Suprapubic skin (tissue), 4 donors: ENCODE measurements at places on chromosomes 5 and 9. TPM values are rescaled to one million over a fixed set of nuclear protein-coding genes. Genes with fewer than 3 reads are reported as not detected.

GRCh38 chr5:87539839-87540238 lies 127.1 kb upstream of the CCNH start:
- DNase-seq: no peak

- no peak for DNase-seq
Observed at GRCh38 chr9:1055166-1055565, 5.0 kb downstream of the DMRT2 start.

DNA sequence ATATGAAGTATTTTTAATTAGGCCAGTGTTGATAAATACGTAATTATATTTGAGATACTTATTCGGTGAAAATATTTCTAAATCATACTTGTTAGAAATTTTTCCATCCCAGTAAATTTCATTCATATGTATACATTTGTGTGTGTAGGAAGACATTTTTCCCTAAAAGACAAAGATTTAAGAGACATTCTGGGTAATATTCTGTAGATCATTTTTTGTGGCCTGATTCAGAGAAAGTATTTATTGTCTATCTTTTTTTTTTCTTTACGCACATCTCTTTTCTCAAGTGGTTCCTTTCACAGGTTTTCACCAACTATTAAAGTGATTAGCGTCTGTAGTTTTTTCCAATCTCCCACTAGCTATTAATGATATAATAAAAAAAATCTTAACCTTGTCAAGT lies 224.1 kb downstream of the MEF2C start:
- DNase-seq: no peak

Gene TBC1D9B
- 108 TPM for total RNA-seq

- no peak for DNase-seq
Observed at GRCh38 chr9:78026947-78027346, 4.7 kb downstream of the GNAQ start.

DNA sequence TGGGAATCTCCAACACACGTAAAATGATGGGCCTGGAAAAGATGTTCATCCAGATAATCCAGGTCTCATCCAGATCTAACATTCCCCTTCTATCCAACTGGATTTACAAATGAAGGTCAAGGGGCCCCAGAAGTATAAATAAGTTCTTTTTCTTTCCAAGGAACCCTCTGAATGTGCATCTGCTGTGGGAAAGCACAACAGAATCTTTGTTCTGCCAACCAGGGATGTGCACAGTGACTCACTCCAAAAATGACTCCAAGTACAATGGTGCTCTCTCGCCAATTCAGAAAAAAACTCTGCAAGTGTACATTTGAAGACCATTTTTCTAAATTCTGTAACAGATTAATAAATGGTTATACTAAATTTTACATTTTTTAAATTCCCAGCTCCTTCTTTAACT lies 12.4 kb downstream of the RAPGEF6 start:
- DNase-seq: no peak

Gene TMC1
- total RNA-seq: not detected

Gene MARCOL
- total RNA-seq: not detected

Gene SOWAHA
- not detected for total RNA-seq

DNA sequence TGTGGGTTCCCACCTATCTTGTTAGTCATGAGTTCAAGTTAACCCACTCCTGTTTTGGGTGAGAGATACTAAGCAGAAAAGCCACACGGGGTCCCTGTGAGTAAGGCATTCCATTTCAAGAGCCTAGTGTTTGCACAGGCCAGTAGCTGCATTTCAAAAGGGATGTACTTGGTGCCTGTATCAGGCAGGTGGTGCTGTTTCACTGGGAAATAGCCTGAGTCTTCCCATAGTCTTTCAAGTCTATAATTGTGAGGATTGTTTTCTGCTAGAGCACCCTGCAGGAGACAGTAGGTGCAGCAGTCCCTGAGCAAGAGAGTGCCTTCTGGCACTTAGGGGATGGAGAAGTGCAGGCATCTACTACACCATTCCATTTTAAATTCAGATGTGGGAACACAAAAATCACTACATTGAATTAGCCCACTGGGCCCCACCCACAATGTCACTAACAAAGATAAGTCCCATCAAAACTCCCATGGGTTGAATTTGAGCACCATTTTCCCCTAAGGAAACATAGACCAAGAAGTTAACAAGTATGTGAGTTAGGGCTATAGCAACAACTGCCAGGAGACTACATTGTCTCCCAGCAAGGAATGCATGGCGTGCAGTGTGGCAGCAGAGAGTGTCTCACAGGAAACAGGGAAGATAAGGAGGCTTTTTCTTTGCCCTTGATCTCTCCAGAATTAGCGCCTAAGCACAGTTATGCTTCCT lies 263.2 kb downstream of the COX7C start:
- DNase-seq: no peak

- DNase-seq: no peak
Observed at GRCh38 chr9:37187713-37188439, 67.5 kb downstream of the ZCCHC7 start.

- DNase-seq: no peak
Observed at GRCh38 chr9:68637020-68637419, 68.0 kb upstream of the PIP5K1B start.

Gene EMB
- total RNA-seq: 22.5 TPM

Gene DMRT2
- 0.64 TPM for total RNA-seq

- no peak for DNase-seq
Observed at GRCh38 chr9:112530751-112531205, 44.2 kb downstream of the KIAA1958 start.

DNA sequence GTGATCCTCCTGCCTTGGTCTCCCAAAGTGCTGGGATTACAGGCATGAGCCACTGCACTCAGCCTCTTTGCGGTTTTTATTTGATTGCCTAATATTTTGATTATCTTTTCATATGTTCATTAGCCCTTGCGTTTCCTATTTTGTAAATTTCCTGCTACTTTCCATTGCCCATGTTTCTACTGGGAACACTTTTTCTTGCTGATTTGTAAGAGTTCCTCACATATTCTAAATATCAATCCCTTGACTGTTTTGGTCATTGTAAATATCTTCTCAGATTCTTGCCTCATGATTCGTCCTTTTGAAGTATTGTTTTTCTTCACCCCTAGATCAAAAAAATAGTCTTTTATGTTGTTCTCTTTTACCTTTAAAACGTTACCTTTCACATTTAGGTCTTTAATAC lies 37.9 kb upstream of the TTC1 start:
- DNase-seq: no peak

Gene GALNT10
- total RNA-seq: 16.3 TPM

GRCh38 chr5:15007646-15008045 lies 136.1 kb upstream of the ANKH start:
- DNase-seq: no peak

DNA sequence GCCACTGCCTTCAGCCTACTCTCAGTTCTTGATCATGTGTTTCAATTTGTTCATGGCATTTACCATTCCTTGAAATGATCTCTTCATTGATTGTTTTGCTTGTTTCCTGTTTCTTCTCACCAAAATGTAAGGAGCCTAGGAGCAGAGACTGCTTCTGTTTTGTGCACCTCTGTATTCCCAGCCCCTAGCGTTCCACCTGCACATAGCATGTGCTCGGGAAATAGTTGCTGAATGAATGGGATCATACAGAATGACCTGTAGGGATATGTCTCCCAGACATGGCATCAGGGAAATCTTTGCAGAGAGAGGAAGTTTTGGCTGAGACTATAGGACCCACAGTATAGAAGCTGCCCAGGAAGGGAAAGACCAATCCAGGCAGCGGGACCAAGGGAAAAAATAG lies 6.2 kb upstream of the CERCAM start:
- DNase-seq: no peak

Gene CBY3
- total RNA-seq: not detected

DNA sequence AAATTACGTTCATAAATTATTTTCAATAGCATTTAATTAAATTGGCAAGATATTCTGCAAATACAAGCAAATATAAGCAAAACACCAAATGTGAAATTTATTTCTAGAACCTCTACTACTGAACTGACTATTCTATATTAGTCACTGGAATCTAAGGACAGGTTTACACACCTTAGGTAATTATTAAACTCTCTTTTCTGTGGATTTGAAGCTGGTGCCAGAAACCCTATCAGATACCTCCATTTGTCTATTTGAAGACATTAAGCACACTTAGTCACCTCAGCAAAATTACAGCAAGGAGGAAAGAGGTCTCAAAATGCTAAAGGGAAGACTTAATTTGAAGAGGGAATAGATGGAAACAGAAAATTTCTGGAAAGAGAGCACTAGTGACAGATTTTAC lies 83.4 kb downstream of the CPLANE1 start:
- no peak for DNase-seq

- no peak for DNase-seq
Observed at GRCh38 chr5:31346896-31347551, 153.5 kb downstream of the CDH6 start.

DNA sequence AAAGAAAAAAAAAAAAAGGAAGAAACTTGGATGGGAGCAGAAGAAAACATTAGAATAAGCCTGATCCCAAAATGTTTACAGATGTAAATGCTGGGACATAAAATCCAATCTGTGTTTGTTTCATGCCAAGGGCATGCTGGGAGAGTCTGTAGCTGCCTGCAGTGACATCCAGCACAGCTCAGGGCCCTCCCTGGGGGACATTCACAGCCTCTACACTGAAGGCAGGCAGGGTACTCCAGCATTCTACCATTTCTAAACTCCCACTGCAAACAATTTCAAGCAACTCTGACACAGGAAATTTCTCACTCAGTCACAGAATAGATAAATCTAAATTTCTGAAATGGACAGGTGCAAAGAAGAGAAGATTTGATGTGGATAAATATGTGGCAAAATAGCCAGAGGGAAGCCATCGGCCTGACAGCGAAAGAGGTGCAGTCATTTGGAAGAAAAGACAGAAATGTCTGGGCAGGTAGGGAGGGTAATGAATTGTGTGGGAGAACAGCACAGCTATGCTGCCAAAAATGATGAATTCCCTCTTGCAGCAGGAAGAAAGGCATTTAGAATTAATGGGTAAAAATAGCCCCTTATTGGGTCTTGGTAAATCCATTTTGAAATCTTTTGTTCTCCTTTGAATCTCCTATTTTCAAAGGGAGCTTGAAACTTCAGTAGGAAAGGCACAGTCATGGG lies 199.4 kb downstream of the MED10 start:
- DNase-seq: no peak
